ENCODE measurements at places on chromosomes 7 and 10. TPM values are rescaled to one million over a fixed set of nuclear protein-coding genes. Genes with fewer than 3 reads are reported as not detected.

- no peak for DNase-seq
- H3K4me1 ChIP-seq, result no peaks in the 10 kb centered on the region
- no peaks in the 10 kb centered on the region for H3K27me3 ChIP-seq
- H3K36me3 ChIP-seq, result no peaks in the 10 kb centered on the region
Observed at GRCh38 chr10:420154-421121, 269.0 kb downstream of the DIP2C start.

DNA sequence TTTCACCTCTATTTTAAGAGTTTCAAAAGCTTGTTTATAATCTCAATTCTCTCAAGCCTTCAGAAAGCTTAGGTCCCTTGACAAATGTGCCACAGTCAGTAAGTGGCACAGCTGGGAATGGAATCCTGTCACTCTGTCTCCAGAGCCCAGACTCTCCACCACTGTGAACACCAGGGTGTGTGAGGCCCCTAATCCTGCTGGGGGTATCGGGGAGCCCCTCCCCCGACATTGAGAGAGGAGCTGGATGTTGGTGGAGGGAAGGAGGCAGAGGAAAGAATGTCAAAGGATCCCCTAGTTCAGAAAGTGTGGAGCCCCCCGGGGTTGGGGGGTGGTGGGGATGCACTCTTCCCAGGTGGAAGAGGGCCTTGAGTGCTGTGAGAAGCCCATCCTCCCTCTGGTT, 133.8 kb upstream of the YAE1 start:
- H3K36me3 ChIP-seq, result no peaks in the 10 kb centered on the region
- H3K4me3 ChIP-seq, result no peak overlapping the region
- no peaks in the 10 kb centered on the region for H3K4me1 ChIP-seq
- H3K27me3 ChIP-seq, result no peaks in the 10 kb centered on the region
- no peak for DNase-seq

The BHLHA15 gene
- total RNA-seq, result 0.59 TPM

The TRPV5 gene
- 1.3 TPM for total RNA-seq

GRCh38 chr10:69417542-69417941, 824 bp upstream of the TACR2 start:
- no peak overlapping the region for H3K4me3 ChIP-seq
- no peaks in the 10 kb centered on the region for H3K36me3 ChIP-seq
- H3K27me3 ChIP-seq, result no peaks in the 10 kb centered on the region
- no peak for DNase-seq
- no peak overlapping the region for H3K27ac ChIP-seq
- no peaks in the 10 kb centered on the region for H3K4me1 ChIP-seq

The FAM13C gene
- 13.9 TPM for total RNA-seq

GRCh38 chr10:15719049-15719898, 448 bp downstream of the ITGA8 start:
- H3K4me1 ChIP-seq, result no peaks in the 10 kb centered on the region
- no peaks in the 10 kb centered on the region for H3K27me3 ChIP-seq
- no peak for DNase-seq
- H3K4me3 ChIP-seq, result peak overlapping the region; percentile 32

- H3K27me3 ChIP-seq, result no peaks in the 10 kb centered on the region
- no peaks in the 10 kb centered on the region for H3K36me3 ChIP-seq
- no peak overlapping the region for H3K4me3 ChIP-seq
Observed at GRCh38 chr7:90654718-90655427, 58.8 kb downstream of the CDK14 start.

DNA sequence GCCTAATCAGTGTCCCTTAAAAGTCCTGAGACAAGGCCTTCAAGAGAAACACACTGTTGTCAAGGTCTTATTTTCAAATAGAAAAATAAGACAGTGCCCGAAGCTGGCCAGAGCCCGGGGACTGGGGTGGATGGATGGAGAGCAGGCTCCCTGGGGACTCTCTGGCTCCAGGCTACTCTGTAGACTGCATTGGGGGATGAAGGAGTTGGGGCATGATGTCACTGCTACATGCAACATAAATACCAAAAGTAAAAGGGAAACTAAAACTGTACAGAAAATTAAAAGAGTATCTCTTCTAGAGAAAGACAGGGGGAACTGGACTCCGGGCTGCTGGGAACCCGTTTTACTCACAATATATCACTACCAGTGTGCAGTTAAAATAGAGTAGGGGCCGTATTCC, 629.8 kb downstream of the KCNMA1 start:
- no peaks in the 10 kb centered on the region for H3K27me3 ChIP-seq
- H3K36me3 ChIP-seq, result no peaks in the 10 kb centered on the region
- no peak overlapping the region for H3K27ac ChIP-seq
- no peak overlapping the region for H3K4me3 ChIP-seq
- no peak for DNase-seq

The PDE6C gene
- total RNA-seq, result not detected

DNA sequence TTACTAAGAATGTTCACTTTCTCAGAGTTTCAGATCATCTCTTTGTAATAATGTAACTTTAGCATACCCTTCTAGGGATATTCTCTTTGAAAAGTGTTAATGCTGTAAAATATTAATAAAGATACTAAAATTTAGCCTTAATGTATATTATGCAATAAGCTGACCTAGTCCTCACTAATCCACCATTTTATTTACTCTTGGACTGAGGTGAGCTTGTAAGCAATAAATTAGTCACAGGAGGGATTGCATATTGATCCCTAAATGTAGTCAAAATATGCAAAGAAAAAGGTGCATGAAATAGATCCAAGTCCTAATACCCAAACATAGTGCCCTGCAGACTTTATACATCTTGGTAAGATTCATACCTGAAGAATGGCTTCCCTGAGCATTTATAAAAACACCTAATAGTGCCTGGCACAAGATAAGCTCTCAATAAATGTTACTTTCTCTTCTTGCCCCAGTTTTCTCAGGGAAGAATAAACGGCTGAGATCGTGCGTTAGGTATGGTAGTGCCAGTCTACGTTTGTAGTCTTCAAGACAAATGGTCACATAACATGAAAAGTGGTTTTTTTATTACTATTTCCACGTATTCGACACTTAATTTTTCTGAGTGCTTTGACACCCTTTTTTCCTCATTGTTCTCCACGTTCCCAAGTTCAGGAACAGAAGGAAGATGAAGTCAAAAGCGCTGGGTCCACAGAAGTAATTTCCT, 14.3 kb downstream of the INSIG1 start:
- H3K36me3 ChIP-seq, result no peaks in the 10 kb centered on the region
- no peak for DNase-seq
- no peak overlapping the region for H3K4me3 ChIP-seq
- H3K27me3 ChIP-seq, result no peaks in the 10 kb centered on the region
- H3K4me1 ChIP-seq, result no peaks in the 10 kb centered on the region

DNA sequence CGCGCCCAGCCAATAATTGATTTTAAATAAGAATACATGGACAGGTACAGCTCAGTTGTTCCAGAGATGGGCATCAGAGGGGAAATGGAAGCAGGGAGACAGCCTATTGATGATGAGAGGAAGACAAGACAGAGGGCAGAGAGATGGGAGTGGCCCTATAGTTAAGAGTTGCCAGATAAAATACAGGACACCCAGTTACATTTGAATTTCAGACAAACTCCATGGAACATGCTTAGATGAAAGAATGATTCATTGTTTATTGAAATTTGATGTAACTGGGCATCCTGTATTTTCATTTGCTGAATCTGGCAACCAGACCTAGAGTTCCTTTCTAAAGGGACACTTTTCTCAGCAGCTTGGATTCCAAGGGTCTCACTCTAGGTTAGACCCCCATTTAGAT, 341.1 kb downstream of the FRMD4A start:
- peak overlapping the region; percentile 81 for H3K27ac ChIP-seq
- H3K4me1 ChIP-seq, result peaks cover 23% of the 10 kb centered on the region
- H3K36me3 ChIP-seq, result no peaks in the 10 kb centered on the region

DNA sequence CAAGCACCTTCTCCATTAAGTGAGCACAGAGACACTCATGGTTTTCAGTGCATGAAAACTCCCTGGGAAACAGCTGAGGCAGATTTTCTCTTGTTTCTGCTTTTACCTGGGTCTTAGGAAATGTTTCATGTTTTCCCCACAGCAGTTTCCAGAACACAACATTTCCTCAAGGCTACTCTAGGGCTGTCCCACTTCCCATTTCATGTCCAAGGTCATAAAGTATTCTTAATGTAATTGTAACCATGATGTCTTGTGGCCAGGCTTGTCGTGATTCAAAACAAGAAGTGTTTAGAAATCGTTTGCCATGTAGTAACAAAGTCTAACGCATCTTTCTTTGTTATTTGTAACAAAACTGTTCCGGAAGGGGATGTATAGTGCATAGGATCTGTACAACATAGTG, 83.8 kb upstream of the NRP1 start:
- no peak overlapping the region for H3K27ac ChIP-seq
- H3K4me1 ChIP-seq, result no peaks in the 10 kb centered on the region
- H3K27me3 ChIP-seq, result no peaks in the 10 kb centered on the region
- no peak for DNase-seq
- H3K36me3 ChIP-seq, result no peaks in the 10 kb centered on the region
- H3K4me3 ChIP-seq, result no peak overlapping the region

The ELN gene
- total RNA-seq, result 25.9 TPM

GRCh38 chr10:135132-135600, at the start of gene ZMYND11:
ZMYND11 (plus strand) TSS chr10:135455; CDS start chr10:180013, 44,558 bp downstream.
- H3K36me3 ChIP-seq, result no peaks in the 10 kb centered on the region
- peak within 1 kb of the TSS; percentile 100 for H3K27ac ChIP-seq
- DNase-seq, result peak; percentile 47
- H3K4me1 ChIP-seq, result peaks cover 13% of the 10 kb centered on the region
- peak within 1 kb of the TSS; percentile 91 for H3K4me3 ChIP-seq

- no peak for DNase-seq
- H3K36me3 ChIP-seq, result no peaks in the 10 kb centered on the region
- H3K27ac ChIP-seq, result no peak overlapping the region
- no peaks in the 10 kb centered on the region for H3K4me1 ChIP-seq
Observed at GRCh38 chr10:3986493-3987142, 201.6 kb upstream of the KLF6 start.

DNA sequence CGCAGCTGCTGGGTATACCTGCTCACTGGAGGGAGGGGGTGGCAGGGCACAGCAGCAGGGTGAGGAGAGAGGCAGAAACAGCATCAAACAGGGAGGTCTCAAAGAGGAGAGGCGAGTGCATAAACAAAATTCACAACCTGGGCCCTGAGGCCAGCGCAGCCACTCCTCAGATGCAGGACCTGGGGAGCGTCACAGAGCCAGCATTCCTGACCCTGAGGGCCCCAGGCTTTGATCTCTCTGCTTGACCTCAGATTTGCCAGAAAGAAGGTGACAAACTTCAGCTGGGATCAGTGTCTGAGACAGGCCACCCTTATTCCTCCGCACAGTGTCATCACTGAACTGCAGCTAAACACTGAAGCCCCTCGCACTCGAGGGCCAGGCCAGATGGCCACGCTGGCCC, 25.6 kb downstream of the NOD1 start:
- peaks cover 7% of the 10 kb centered on the region for H3K36me3 ChIP-seq
- H3K27me3 ChIP-seq, result no peaks in the 10 kb centered on the region
- DNase-seq, result no peak
- no peak overlapping the region for H3K27ac ChIP-seq
- H3K4me3 ChIP-seq, result no peak overlapping the region

- H3K27ac ChIP-seq, result no peak overlapping the region
- no peaks in the 10 kb centered on the region for H3K36me3 ChIP-seq
- no peak overlapping the region for H3K4me3 ChIP-seq
- H3K27me3 ChIP-seq, result no peaks in the 10 kb centered on the region
- DNase-seq, result peak; percentile 42
Observed at GRCh38 chr10:130036296-130037065, 72.4 kb upstream of the EBF3 start.

DNA sequence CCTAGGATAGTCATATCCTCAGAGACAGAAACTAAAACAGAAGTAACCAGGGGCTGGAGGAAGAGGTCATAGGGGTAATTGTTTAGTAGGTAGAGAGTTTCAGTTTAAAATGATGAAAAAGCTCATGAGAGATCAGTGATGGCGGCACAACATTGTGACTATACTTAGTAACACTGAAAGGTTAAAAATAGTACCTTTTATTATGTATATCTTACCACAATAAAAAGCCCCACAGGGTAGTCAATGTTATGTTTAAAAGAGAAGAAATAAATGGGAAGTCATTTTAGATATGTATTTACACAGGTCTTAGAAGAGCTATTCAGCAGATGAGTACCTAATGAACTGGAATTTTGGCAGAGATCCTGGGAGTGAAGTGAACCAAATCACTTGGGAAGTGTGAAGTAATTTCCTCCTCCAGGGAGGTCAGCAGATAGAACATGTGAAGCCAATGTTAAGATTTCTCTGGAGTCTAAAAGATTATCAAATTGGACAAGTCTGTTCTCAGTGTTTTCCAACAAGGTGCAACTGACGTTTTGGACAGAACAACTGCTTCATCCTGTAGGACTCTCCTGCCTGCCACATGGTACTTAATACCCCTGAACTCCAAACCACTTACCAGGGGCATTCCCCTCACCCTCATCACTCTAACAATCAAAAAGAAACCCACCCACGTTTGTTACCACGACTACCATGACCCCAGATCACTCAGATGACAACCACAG, 6.4 kb downstream of the CDCA7L start:
- H3K36me3 ChIP-seq, result no peaks in the 10 kb centered on the region
- no peaks in the 10 kb centered on the region for H3K27me3 ChIP-seq
- no peak for DNase-seq

GRCh38 chr7:18740579-18740988, 245.0 kb downstream of the HDAC9 start:
- H3K4me1 ChIP-seq, result no peaks in the 10 kb centered on the region
- H3K27ac ChIP-seq, result no peak overlapping the region
- no peak overlapping the region for H3K4me3 ChIP-seq

- DNase-seq, result no peak
- H3K4me3 ChIP-seq, result no peak overlapping the region
- no peaks in the 10 kb centered on the region for H3K4me1 ChIP-seq
- no peaks in the 10 kb centered on the region for H3K27me3 ChIP-seq
Observed at GRCh38 chr7:68074242-68074641, 1077.6 kb downstream of the TYW1 start.

- no peaks in the 10 kb centered on the region for H3K36me3 ChIP-seq
- H3K4me3 ChIP-seq, result peak overlapping the region; percentile 55
- no peak for DNase-seq
- peak overlapping the region; percentile 81 for H3K27ac ChIP-seq
- H3K4me1 ChIP-seq, result no peaks in the 10 kb centered on the region
- H3K27me3 ChIP-seq, result no peaks in the 10 kb centered on the region
Observed at GRCh38 chr7:99997545-99998137, 17.8 kb upstream of the ZKSCAN1 start.

DNA sequence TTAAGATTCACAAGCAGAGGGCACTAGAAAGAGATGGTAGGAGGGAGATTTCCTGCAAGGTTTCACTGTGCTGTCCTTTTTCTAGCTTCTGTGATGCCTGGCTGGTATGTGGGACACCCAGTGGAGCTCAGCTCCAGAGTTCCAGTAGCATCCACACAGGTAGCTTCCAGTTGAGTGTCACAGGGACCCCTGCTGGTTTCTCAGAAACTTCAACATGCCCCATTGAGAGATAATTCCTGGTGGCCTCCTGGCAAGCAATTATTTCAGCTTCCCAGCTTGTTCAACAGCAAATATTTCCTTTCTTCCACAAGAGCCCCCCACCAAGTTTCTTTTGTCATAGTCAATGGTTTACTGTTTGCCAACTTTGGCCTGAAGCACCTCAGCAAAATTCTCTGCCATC, 858.7 kb downstream of the REEP3 start:
- H3K27me3 ChIP-seq, result no peaks in the 10 kb centered on the region
- no peak overlapping the region for H3K27ac ChIP-seq
- H3K4me1 ChIP-seq, result no peaks in the 10 kb centered on the region
- no peaks in the 10 kb centered on the region for H3K36me3 ChIP-seq
- DNase-seq, result no peak

- H3K4me3 ChIP-seq, result no peak overlapping the region
- no peaks in the 10 kb centered on the region for H3K4me1 ChIP-seq
- H3K36me3 ChIP-seq, result no peaks in the 10 kb centered on the region
- H3K27me3 ChIP-seq, result no peaks in the 10 kb centered on the region
- DNase-seq, result no peak
Observed at GRCh38 chr10:77512219-77512578, 125.4 kb downstream of the KCNMA1 start.

All from breast epithelium (tissue), 4 donors.